ENCODE measurements at places on chromosomes 7 and 10. TPM values are rescaled to one million over a fixed set of nuclear protein-coding genes. Genes with fewer than 3 reads are reported as not detected.

Gene CDK14
- 21.6 TPM for total RNA-seq

Gene MEOX2
- 1.7 TPM for total RNA-seq

Gene SH2D4B
- total RNA-seq = not detected

Gene ELN
- total RNA-seq = 38.3 TPM

Gene TBX20
- total RNA-seq = 0.49 TPM

- DNase-seq = no peak
Measured at GRCh38 chr7:129772646-129773280, 161.2 kb downstream of the NRF1 start.

DNA sequence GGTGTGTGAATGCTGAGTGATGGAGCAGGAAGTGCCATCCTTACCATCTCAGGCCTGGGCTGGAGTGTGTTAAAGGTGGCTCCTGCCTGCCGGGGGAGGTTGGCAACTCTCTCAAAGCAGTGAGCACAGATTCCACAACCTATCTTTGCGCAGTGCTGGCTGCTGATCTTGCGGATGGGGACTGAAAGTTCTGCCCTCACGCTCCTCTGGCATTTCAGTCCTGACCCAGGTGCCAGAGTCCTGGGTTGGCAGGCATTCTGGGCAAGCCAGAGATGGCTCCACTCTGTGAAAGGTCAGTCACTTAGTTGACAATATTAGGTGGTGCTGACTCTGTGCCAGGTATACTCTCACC lies 315.5 kb downstream of the RPS24 start:
- DNase-seq = peak; percentile 54

DNA sequence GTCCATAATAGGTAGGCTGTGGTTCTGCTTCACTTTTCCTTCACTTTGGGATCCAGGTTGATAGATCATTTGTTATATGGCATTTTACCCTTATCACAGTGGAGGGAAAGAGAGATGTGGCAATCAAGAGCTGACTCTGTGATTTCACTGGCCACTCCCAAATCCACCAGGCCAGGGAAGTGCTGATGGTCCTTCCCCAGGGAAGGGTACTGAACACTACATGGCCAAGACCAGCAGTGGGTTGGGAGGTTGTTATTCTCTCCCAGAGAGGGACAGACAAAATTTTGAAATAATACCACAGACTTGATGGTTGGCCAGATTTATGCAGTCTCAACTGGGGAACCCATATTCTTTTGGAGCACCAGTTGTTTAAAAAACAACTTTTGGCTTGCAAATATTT lies 102.5 kb downstream of the SND1 start:
- DNase-seq = no peak

DNA sequence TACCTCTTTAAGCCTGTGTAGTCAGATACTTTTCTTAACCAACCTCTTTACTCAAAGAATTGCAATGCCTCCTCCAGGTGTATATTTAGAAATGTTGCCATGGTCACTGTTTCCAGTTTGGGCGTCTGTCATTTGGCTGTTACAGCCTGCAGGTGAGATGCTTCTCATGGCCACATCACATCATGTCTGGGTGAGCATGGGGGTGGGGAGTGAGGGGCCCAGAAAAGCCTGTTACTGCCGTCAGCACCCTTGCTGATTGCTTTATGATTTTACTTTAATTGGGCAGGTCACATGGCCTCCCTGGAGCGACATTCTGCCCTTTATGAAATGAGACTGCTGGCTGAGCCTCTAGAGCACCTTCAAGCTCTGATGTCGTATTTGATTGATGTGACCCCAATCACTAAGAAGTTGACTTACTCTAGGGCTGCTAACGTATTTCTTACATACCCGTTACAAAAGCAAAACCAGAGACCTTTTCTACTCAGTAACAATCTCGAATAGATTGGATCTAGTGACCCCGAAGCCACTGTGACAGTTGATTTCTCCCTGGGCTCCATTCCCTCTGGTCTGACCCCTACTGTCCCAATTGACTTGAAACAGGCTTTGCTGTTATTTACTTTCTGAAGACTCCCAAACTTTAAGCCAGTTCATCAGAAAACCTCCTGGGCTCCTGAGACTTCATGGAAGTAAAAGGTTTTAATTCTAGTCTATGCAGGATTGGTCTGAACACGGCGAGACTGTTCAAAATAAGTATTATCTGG lies 60.7 kb downstream of the OTUD1 start:
- no peak for DNase-seq

DNA sequence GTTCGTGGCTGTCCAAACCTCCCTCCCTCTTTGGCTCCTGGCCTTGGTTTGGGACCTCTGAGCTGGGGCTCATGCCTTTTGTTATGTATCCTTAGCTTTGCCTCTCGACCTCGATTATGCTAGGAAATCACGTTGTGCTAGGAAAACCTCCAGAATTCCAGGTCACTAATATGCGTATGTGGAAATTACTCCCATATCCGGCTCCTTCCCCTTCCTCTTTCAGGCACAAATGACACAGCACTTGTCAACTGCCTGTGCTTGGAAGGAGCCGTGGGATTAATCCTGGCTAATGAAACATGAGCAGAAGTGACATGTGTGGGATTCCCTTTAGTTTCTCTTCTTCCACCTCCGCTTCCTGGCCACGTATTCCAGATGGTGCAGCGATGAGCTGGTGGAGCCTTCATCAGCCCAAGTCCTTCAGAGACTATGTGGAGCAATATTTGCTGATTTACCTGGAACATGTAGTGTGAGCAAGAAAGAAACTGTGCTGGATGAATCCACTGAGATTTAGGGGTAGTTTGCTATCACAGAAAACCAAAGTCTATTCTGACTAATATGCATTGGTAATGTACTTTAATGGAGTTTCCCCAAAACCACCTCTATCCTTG lies 149.2 kb downstream of the REEP3 start:
- no peak for DNase-seq

DNA sequence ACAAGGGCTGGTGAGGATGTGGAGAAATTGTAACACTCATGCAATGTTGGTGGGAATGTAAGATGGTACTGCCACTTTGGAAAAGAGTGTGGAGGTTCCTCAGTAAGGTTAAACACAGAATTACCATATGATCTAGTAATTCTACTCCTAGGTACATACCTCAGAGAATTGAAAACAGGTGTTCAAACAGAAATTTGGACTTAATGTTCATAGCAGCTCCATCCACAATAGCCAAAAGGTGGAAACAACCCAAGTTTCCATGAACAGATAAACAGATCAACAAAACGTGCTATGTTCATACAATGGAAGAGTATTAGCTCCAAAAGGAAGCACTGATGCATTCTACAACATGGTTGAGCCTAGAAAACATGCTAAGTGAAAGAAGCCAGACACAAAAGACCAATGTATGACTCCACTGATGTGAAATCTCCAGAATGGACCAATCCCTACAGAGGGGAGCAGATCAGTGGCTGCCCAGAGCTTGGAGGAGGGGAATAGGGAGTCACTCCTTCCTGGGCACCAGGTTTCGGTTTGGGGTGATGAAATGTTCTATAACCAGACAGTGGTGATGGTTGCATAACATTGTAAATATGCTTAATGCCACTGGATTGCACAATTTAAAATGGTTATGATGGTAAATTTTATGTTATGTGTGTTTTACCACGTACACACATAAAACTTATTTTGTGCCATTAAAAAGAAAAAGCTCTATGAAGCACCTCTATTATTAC lies 5.7 kb upstream of the WDR86 start:
- DNase-seq = no peak

DNA sequence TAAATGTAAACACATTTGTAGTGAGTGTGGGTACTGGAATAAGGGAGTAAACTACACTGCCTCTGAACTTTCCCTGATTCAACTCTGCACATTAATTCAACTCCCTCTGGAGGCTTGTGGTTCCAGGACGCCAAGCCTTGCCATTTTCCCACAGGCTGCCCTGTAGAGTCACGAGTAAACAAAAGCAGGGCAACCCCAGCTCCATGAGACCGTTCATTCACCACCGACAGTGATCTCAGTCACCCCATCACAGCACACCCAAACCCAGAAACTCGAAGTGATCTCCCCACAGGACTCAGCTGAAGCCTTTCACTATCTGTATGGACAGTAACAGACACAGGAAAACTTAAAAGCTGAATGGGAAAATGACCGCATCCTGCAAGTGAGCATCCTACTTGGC lies 218.8 kb upstream of the FRMD4A start:
- no peak for DNase-seq

DNA sequence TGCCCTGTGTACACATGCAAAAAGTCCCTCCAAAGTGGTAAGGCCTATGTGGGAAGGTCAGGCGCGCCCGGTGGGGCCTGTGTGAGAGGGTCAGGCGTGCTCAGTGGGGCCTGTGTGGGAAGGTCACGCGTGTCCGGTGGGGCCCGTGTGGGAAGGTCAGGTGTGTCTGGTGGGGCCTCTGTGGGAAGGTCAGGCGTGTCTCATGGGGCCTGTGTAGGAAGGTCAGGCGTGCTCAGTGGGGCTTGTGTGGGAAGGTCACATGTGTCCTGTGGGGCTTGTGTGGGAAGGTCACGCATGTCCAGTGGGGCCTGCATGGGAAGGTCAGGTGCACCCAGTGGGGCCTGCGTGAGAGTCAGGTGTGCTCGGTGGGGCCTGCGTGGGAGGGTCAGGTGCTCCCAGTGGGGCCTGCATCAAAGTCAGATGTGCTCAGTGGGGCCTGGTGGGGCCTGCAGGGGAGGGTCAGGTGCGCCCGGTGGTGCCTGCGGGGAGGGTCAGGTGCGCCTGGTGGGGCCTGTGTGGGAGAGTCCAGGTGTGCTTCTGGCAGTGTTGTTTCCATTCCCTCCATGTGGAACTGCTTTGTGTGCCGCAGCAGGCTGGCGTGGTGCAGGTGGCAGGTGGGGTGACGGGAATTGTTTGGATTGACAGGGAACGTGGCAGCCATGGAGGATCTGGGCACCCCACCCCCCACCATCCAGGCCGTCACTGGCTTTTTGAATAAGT lies 15.4 kb downstream of the LRRC27 start:
- DNase-seq = no peak

- no peak for DNase-seq
Measured at GRCh38 chr7:10780400-10780747, 193.3 kb upstream of the PHF14 start.

- DNase-seq = no peak
Measured at GRCh38 chr7:41161041-41161587, 541.8 kb downstream of the INHBA start.

DNA sequence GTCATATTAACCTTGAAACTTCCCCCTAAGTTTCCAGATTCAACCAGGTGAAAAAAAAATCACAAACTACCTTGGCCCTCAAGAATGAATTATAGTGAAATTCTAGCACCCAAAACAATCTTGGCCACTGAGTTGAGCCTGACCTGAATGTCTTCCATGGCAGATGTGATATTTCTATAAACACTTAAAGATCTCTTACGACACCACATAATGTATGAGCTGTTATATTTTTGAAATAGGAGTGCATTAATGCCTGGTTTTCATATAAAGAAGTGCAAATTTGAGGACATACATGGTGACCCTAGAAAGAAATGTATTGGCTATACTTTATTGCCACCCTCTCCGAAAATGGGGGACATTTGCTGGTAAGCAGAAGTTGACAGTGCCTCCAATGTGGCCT lies 584.1 kb upstream of the KCND2 start:
- no peak for DNase-seq

GRCh38 chr10:1142596-1142995 lies 86.4 kb downstream of the WDR37 start:
- DNase-seq = peak; percentile 6

- no peak for DNase-seq
Measured at GRCh38 chr10:10020945-10021344, 996.7 kb upstream of the CELF2 start.
